Right cardiac atrium (tissue), 5 donors: ENCODE measurements at places on chromosomes 6 and 20. TPM values are rescaled to one million over a fixed set of nuclear protein-coding genes. Genes with fewer than 3 reads are reported as not detected.

Gene SPATA25
- 2.6 TPM for total RNA-seq

Gene CST2
- total RNA-seq, result not detected

Gene TAAR1
- not detected for total RNA-seq

Gene ATRN
- total RNA-seq, result 31.7 TPM

Gene POLR3F
- total RNA-seq, result 7.9 TPM

Gene KIFC1
- 1.2 TPM for total RNA-seq

Gene ENPP1
- 2.6 TPM for total RNA-seq

Gene PCED1A
- 17.2 TPM for total RNA-seq

Gene ADGRF5
- 38.1 TPM for total RNA-seq

Gene PTPRK
- 36.5 TPM for total RNA-seq
